ENCODE measurements at places on chromosomes 16 and 17. TPM values are rescaled to one million over a fixed set of nuclear protein-coding genes. Genes with fewer than 3 reads are reported as not detected.

DNA sequence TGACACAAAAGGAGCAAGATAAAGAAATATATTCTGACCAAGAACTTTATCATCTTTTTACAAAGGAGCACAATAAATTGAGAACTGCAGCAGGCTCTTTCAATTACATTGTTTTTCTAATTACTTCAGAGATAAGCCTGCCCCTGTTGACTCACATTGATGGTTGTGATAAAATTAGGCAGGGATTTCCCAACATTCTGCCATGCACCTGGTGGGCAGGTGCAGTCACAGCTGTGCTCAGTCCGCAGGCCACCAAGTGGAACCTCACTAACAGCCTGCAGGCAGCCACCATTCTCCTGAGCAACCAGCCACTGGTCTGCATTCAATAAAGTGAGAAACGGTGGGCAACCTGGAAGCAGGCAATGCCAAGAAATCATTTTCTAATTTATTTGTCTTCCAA is 5.1 kb downstream of the FANCA start:
- no peak overlapping the region for H3K27ac ChIP-seq
- no peaks in the 10 kb centered on the region for H3K4me1 ChIP-seq
- H3K27me3 ChIP-seq, result no peaks in the 10 kb centered on the region

Gene MT4
- polyA plus RNA-seq, result not detected

DNA sequence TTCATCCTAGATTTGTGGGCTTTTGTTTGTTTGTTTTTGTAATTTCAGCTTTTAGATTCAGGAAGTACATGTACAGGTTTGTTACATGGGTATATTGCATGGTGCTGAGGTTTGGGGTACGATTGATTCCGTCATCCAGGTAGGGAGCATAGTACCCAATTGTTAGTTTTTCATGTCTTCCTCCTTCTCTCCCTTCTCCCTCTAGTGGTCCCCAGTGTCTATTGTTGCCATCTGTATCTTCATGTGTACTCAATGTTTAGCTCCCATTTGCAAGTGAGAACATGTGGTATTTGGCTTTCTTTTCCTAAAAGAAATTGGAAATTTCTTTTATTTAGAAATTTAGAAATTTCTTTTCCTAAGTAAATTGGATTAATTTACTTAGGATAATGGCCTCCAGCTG is 37.1 kb upstream of the BCAS3 start:
- peaks cover 4% of the 10 kb centered on the region for H3K4me1 ChIP-seq
- H3K27me3 ChIP-seq, result no peaks in the 10 kb centered on the region
- H3K36me3 ChIP-seq, result peaks cover 5% of the 10 kb centered on the region
- no peak overlapping the region for H3K4me3 ChIP-seq

DNA sequence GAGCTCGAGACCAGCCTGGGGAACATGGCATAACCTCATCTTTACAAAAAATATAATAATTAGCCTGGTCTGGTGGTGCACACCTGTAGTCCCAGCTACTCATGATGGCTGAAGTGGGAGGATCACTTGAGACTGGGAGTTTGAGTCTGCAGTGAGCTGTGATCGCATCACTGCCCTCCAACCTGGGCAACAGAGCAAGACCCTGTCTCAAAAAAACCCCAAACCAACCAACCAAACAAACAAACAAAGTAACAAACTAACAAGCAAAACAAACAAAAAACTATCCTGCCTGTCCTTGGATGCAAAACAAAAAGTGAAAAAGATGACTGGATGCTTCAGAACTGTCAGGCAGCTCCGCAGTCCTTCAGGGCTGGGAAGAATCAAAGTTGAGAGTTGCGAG is 5.7 kb upstream of the NGFR start:
- H3K27me3 ChIP-seq, result peaks cover 5% of the 10 kb centered on the region
- H3K27ac ChIP-seq, result no peak overlapping the region
- H3K36me3 ChIP-seq, result no peaks in the 10 kb centered on the region
- no peak for DNase-seq
- no peak overlapping the region for H3K4me3 ChIP-seq
- peaks cover 10% of the 10 kb centered on the region for H3K4me1 ChIP-seq

DNA sequence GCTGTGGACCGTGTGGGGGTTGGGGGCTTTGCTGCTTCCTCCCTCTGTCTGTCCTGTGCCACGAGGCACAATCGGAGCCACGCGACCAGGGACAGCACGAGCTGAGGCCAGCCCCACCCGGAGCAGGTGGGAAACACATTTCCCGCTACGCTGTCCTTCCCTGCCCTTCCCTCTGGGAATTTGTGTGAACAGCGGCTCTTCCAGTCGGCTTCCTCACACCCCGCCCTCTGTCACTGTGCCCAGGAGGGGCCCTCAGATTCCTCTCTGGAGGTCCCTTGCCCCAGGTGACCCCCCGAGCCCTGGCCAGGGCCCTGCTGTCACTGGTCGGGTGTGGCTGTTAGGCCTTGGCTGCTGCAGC is 19.6 kb downstream of the SPIRE2 start:
- H3K4me1 ChIP-seq, result peaks cover 3% of the 10 kb centered on the region
- no peak for DNase-seq
- H3K36me3 ChIP-seq, result no peaks in the 10 kb centered on the region
- H3K27me3 ChIP-seq, result no peaks in the 10 kb centered on the region
- no peak overlapping the region for H3K27ac ChIP-seq

DNA sequence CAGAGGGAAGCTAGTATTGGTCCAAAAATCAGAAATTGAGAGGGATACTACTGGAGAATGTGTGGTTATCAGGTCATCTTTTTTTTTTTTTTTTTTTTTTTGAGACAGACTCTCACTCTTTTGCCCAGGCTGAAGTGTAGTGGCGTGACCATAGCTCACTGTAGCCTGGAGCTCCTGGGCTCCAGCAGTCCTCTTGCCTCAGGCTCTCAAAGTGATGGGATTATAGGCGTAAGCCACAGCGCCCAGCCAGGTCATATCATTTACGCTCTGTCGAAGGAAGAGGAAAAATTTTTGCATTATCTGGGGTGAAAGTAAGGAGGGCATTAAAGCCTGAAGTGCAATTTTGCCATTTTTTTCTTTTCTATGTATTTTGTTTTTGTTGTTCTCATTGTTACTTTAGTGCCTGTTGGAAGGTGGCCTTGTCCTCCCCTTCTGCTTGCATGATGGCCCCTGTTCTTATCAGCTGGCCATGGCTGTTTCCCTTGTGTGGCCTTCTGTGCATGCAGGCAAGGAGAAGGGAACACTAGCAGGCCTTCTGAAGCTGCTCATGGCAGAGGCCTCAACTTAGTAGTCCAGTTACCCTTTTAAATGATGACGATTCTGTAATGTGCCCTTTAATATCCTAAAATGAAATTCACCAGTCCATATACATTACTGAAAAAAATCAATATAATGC is 118.3 kb downstream of the SPECC1 start:
- H3K4me1 ChIP-seq, result no peaks in the 10 kb centered on the region
- no peaks in the 10 kb centered on the region for H3K27me3 ChIP-seq
- H3K36me3 ChIP-seq, result no peaks in the 10 kb centered on the region
- no peak overlapping the region for H3K4me3 ChIP-seq
- no peak overlapping the region for H3K27ac ChIP-seq
- DNase-seq, result no peak

DNA sequence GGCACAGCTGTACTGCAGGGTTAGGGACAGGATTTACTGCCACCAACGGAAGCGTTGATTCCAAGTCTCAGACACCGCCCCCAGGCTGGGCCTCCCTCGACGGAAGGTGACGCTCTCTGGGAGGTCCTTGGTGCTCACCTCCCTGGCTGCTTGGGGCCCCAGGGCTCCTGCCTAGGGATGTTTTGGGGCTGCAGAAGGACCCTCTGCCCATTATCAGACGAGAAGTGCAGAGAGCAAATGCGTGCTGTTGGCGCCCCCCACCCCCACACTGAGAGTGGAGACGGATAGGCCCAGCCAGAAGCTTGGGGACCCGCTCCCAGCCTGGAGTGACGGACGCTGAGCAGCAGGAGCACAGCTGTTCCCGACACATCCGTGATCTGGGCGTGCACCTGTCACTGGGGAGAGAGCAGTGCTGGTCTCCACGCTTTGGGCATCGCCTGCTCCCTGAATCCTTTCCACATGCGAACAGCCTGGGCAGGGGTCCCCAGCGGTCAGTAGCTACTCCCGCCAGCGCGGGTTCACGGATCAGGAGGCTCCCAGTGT is 5.1 kb upstream of the SOX8 start:
- no peak overlapping the region for H3K4me3 ChIP-seq
- DNase-seq, result no peak
- no peaks in the 10 kb centered on the region for H3K36me3 ChIP-seq
- H3K4me1 ChIP-seq, result peaks cover 25% of the 10 kb centered on the region
- H3K27me3 ChIP-seq, result peaks cover 7% of the 10 kb centered on the region

Gene TANGO6
- 6.2 TPM for polyA plus RNA-seq

- DNase-seq, result no peak
- H3K4me1 ChIP-seq, result peaks cover 6% of the 10 kb centered on the region
- H3K27ac ChIP-seq, result no peak overlapping the region
- no peak overlapping the region for H3K4me3 ChIP-seq
Measured at GRCh38 chr17:29038085-29038795, 4.7 kb upstream of the PIPOX start.

Data from lung (tissue), 17 donors.